CD8-positive, alpha-beta T cell (primary cell): ENCODE measurements at places on chromosomes 5 and 9.

DNA sequence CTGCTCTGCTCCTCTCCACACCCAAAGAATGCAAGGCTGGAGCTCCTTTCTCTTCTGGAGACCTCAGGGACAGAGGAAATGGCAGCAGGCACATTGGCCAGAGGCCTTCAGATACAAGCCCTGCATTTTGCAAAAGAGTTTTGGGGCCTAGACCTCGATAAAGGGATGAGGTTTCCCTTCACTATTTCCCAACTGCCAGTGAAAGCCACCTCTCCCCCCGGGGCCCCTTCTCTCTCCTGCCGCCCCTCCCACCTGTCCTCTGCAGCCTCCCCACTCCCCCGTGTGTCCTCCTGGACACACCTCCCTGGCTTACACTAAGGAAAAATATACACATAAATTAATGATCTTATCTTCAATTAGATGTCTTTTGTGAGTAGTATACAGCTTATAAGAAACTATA is 21.3 kb upstream of the LMNB1 start:
- DNase-seq: no peak

GRCh38 chr5:135950611-135951010 is 4.2 kb downstream of the LECT2 start:
- no peak for DNase-seq

GRCh38 chr5:3600106-3601060 is 4.8 kb downstream of the IRX1 start:
- no peak for DNase-seq

DNA sequence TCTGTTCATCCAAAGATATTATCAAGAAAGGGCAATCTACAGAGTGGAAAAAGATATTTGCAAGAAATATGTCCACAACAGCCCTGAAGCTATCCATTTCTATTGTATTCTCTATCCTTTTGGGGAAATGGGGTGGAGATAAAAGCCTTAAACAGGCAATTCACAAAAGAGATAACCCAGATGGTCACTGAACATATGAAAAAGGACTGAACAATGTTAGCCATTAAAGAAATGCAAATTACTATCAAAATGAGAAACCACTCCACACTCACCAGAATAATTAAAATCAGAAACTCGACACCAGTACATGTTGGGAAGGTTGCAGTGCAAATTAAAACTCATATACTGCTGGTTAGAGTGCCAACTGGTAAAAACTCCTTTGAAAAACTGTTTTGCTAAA is 955.2 kb upstream of the DMAC1 start:
- DNase-seq: no peak

- DNase-seq: no peak
These were observed 1.0 kb downstream of the PTGS1 start for GRCh38 chr9:122371846-122372245.

DNA sequence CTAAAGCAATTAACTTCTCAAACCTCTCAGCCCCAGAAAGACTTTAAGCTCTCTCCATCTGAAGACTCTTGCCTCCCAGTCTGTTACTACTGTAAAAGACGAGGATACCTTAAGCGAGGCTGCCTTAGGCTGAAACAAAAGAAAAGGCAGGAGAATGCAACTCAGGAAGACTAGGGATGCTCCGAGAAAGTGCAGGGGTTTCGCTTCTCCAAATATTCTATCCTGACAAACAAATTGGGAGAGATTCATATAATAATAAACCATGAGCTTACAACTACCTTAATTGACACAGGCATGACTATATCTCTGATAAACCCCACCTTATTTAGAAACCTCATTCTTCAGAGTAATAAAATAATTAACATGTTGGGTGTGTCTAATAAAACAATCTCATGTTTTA is 4.9 kb upstream of the UGT3A1 start:
- no peak for DNase-seq
